ENCODE measurements at places on chromosomes 4 and X.
A peak's percentile ranks its signal among the peaks of the same experiment; 100 is the strongest.

DNA sequence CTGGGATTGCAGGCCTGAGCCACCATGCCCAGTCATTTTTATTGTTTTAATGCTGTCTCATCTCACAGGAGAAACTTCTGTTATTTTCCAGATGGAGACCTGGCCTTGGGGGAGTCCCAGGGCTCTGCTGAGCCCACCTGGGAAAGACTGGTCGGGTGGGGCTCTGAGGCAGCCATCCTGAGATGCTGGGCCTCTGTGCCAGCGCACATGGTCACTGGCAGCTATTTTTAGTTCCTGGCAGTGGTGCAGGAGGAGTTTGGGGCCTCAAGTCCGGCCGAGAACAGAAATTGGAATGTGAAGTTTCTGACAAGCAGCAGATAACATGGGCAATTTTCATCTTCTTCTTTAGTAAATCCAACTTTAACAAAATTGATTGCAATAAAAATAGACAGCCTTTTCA lies 44.5 kb downstream of the SORCS2 start:
- DNase-seq, result no peak

DNA sequence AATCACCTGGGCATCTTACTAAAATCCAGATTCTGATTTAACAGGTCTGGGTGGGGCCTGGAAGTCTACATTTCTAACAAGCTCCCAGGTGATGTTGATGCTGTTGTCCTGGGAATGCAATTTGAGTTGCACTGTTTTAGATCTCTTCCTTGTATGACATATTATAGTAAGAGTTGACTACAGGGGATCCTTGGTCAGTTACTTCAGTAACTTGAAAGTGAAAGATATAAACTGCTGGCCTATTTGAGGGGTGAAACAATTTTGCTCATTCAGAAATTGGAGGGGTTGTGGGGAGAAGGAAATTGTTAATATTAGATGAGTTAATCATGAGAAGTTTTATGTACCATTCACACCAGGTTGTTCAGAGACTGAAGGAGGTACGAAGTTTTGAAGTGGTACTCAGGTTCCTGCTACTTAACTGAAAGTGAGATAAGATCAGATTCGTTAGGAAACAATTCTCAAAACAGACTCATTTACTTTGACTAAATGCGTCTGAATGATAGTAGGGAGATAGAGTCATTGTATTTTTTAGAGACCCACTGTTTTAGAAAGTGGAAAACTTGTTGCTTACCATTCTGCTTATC lies 12.5 kb downstream of the SH2D1A start:
- DNase-seq, result no peak

DNA sequence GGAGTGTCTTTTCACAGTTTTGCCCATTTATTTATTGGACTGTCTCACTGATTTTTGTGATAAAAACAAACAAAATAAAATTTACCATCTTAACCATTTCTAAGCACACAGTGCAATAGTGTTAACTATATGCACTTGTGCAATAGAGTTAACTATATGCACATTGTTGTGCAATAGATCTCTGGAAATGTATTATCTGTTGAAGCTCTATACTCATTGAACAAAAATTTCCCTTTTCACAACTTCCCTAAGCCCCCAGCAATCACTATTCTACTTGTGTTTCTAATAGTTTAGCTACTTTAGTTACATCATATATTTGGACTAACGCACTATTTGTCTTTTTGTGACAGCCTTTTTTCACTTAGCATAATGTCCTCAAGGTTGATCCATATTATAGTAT lies 59.7 kb upstream of the BEX4 start:
- DNase-seq, result no peak

DNA sequence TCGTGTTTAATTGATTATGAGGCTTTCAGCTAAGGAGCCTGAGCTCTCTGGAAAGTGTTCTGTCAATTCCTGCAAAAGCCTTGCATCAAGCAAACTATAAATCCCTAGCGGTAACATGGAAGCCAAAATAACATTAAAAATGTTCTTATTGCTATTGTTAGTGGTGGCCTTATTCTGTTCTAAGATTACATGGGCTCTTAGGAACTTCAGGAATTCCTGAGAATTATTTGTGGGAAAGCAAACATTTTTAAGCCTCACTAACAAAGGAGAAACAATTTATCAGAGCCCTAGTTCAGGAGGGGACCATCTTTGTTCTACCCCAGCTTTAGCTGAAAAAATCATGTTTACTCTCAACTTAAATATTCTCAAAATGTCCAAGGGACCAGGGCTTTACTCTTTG lies 119.6 kb downstream of the PAPSS1 start:
- DNase-seq, result no peak

DNA sequence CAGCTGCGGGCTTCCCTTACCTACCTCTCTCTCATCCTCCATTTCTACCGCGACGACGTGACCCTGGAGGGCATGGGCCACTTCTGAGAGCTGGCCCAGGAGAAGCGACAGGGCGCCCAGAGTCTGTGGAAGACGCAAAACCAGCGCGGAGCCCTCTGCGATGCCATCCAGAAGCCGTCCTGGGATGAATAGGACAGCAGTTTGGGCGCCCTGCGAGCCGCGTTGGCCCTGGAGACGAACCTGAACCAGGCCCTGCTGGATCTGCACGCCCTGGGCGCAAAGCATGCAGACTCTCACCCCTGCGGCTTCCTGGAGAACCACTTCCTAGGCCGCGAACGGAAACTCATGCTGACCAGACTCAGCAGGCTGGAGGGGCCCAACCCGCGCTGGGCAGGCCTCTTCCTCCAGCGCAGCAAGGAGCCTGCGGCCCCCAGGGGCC lies 52.7 kb upstream of the TMPRSS11F start:
- DNase-seq, result no peak

DNA sequence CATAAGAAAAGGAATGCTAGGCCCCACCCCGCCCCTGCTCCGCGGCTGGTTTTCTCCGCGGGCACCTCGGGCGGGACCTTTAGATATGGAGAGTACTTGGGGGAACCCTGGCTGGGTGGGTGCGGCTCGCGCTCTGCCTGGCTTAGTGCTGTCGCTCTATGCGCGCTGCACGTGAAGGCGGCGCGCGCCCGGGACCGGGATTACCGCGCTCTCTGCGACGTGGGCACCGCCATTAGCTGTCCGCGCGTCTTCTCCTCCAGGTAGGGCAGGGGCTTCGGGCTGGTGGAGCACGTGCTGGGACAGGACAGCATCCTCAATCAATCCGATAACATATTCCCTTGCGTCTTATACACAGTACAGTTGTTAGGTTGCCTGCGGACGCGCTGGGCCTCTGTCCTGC lies 56.0 kb downstream of the MAGEB10 start:
- no peak for DNase-seq

- no peak for DNase-seq
Measured at GRCh38 chr4:96504386-96504785, 664.5 kb downstream of the PDHA2 start.

DNA sequence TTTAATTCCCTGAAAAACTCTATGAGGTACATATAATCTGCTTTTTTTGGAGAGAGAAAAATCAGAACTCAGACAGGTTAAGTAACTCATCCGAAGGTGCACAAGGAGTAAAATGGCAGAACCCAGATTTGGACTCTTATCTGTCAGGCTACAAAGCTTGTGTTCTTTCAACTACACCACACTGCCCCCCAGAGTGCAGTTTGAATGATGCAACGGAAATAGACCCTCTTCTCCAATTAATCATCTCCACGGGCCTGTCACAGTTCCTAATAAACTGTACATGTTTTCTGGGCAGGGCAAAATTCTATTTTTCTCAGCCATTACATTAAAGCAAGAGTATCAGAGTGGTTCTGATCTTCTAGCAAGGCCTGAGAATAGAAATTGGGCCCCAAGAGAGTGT lies 35.3 kb upstream of the DCX start:
- DNase-seq, result peak; percentile 4

DNA sequence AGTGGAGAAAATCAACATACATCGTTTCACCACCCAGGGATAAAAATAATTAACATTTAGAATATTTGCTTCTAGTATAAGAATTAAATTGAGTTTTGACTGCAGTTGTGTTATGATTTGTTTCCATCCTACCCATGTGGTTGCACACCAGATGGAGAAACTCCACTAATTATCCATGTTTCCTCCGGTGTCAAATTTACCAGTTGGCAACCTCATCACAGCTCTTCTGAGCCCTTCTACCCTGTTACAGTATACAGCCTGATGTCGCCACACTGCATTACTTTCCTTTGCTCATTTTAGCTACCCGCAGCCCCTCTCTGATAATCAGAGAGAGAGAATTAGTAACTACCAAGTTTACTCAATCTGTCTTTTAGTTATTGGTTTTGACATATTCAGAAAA lies 411.2 kb downstream of the DTHD1 start:
- DNase-seq, result no peak

- no peak for DNase-seq
Measured at GRCh38 chr4:167101035-167101434, 133.3 kb downstream of the SPOCK3 start.

- DNase-seq, result no peak
Measured at GRCh38 chr4:77125961-77126360, 31.0 kb upstream of the CCNG2 start.

All from stimulated activated naive CD8-positive, alpha-beta T cell treated with anti-CD3 and anti-CD28 coated beads, Interleukin-15, Interleukin-2, amounts not matched to agents 100 U/mL and 50 U/mL, for 24 hours (primary cell).